ENCODE measurements at places on chromosomes 1 and 21.
A peak's percentile ranks its signal among the peaks of the same experiment; 100 is the strongest.

- DNase-seq: no peak
Observed at GRCh38 chr1:152108882-152109222, 6.4 kb downstream of the TCHH start.

GRCh38 chr1:63320022-63320721, 2.2 kb upstream of the FOXD3 start:
- DNase-seq: no peak

- no peak for DNase-seq
Observed at GRCh38 chr1:5002676-5003075, 348.3 kb downstream of the AJAP1 start.

DNA sequence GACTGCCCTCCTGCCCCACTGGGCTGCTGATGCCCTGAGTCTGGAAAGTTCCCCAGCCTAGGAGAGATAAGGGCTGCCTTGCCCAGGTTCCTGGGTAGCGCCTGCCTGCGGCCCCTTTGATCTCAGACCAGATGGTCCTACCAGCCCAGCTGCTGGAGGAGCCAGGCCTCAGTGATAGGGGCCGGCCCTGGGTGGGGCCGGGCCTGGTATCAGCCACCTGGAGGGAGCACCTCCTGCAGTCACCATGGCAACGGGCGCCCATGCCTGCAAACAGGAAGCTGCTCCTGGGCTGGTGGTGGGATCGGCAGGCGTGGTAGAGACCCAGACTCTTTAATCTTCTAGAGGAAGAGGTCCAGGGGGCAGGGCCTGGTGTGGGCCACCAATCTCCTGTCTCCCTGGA, 119.7 kb upstream of the WNT4 start:
- DNase-seq: no peak

GRCh38 chr21:43827015-43827611, 37.7 kb downstream of the RRP1 start:
- no peak for DNase-seq

DNA sequence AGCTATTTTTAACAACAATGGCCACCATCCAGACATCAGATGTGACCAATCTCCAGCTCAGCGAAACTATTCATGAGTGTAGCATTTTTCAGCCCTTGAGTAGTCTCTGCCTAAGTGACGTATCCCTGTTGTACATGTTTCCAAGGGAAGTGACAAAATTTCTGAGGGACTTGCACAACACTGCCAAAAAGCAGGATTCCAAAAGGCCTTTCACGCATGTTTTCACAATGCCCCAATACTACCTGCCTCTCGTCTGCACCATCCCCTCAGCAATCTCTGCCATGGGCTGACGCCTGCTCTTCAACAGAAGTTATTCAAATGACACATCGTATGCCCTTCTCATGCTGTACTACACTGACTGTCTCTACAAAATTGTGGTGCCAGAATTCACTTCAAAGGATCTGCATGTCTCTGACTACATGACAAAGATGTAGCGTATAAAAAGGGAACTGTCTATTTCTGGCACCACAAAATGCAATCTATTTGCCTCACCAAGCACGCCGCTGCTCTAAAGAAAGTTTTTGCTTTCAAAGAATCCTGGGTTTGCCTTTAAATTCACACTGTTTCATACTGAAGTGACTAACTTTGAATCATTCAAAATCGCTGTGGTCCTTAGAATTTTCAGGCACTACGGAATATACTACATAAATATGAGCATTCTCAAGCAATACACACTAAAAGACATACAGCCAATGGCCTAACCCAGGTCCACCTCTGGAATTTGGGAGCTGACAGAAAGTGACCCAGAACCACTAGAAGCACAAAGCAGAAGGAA, 32.9 kb downstream of the JAK1 start:
- DNase-seq: peak; percentile 46

DNA sequence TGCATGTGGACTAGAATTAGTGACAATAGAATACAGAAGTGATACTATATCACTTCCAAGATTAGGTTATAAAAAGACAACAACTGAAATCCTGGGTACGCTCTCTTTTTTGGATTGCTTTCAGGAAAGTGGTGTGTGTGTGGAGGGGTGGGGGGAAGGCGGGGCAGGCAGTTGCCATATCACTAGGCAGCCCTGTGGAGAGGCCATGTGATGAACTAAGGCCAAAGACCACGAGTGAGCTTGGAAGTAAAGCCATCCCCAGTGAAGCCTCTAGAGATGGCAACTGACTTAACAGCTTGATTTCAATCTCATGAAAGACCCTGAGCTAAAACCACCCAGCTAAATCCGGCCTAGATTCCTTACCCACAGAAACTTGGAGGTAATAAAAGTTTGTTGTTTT, 6.2 kb upstream of the ASPM start:
- DNase-seq: no peak

GRCh38 chr21:28751176-28751575, 241.5 kb downstream of the LTN1 start:
- DNase-seq: no peak

GRCh38 chr1:19044975-19045831, 88.7 kb upstream of the IFFO2 start:
- no peak for DNase-seq

- no peak for DNase-seq
Observed at GRCh38 chr1:24415910-24416665, 486 bp downstream of the NIPAL3 start.

- DNase-seq: no peak
Observed at GRCh38 chr1:180927841-180928240, 15.1 kb downstream of the KIAA1614 start.

DNA sequence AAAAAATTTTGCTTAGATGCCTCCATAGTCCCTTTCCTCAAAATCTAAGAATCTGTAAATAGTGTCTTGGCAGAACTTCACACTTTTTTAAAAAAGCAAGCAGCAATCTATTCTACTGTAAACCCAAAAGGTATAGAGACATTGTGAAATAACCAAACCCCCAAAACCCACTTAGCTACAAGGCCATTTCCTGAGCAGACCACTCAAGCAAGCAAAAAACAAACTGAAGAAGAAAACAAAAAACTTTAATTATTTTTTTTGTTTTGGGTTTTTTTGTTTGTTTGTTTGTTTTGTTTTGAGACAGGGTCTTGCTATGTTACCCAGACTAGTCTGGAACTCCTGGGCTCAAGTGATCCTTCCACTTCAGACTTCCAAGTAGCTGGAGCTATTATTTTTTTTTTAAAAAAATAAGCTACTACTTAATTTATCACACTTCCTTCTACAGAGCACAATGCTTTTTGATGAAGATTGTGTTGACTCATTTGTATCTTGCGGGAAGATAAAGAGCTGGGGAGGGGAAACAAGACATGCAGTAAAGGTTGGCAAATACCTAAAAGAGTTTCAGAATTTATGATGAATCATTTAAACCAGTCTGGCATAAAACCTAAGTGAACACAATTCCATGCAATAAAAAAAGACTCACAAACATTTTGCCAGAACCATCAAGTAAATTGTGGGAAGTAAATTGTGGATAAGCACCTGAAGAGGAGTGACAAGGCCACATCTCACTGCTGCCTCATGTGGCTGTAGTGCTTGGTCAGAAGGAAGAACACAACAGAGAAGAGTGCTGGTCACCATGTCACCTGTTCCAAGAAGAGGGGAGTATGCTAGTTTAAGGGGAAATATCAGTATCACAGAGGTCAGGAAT, 2.7 kb upstream of the PTPN22 start:
- no peak for DNase-seq

DNA sequence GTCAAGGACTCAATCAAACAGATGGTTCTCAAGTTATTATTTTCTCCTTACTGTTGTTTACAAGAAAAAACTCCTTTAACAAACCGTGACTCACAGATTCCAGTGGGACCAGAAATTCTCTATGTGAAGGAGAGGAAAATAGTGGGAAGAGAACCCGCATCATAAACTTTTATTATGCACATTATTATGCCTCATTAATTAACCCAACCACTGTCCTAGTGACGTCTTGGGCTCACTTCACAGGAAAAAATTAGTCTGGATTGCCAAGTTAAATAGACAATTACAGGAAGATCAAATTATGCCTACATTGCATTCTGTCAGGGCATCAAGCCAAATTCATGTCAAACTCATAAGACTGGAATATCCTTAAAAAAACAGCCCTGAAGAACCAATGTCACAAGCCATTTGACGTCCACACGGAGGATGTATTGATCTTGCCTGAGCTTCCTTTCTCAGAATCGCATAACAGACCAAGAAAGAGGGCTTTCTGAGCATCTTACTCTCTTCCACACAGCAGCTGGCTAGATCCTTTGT, 347.8 kb downstream of the DUSP10 start:
- DNase-seq: no peak

DNA sequence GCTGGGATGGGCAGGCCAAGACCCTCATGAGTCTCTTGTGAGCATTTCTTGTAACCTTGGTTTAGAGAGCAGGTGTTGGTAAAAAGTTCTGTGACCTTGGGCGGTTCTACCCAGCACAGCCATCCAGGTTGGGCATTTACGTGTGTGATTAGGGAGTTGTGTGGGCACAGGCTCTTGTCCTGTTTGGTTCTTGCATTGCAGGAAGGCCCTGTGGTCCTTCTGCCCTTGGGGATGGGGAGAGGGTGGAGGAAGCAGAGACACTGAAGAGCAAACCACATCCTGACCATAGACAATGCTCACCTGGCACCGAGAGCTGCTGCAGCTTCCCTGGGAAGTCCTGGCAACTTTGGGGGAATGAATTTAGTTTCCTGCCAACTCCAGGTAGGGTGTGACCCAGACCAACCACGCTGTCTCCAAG, 25.6 kb downstream of the RNF187 start:
- no peak for DNase-seq

GRCh38 chr1:164183854-164184635, 374.9 kb upstream of the PBX1 start:
- no peak for DNase-seq

DNA sequence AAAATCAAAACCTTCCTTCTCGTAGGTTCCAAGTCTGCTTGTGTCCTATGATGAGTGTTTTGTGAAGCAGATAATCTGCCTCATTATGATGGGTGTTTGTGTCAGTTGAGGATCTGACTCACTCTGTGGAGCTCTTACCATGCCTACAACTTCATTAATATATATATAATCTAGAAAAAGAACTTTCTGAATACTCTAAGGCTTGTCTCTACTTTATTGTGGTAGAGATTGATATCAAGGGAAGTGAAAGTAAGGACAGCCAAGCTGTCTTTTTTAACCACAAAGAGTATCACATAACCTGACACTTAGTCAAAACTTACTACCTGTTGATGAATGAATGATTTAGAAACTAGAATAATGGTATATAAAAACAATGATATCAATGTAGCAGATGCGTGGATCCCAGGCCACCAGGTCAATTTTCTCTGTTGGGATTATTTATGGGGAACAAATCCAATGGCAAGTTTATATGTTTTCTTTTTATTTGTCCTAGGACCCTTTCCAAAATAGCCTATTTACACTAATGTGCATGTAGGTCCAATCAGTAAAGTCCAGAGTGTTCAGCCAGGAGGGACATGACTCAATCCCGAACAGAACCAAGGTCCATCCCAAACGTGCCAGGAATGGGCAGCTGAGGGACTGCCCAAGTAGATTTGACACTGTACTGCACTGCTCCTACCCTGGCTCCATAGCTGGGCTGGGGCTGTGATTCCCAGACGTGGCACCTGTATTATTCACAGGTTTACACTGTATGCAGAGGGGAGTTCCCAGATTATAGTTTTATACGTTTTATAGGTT, 182.3 kb upstream of the GREM2 start:
- DNase-seq: no peak

GRCh38 chr1:18121072-18121820, 13.6 kb downstream of the IGSF21 start:
- no peak for DNase-seq

- no peak for DNase-seq
Observed at GRCh38 chr1:37761416-37762095, 3.4 kb downstream of the EPHA10 start.

DNA sequence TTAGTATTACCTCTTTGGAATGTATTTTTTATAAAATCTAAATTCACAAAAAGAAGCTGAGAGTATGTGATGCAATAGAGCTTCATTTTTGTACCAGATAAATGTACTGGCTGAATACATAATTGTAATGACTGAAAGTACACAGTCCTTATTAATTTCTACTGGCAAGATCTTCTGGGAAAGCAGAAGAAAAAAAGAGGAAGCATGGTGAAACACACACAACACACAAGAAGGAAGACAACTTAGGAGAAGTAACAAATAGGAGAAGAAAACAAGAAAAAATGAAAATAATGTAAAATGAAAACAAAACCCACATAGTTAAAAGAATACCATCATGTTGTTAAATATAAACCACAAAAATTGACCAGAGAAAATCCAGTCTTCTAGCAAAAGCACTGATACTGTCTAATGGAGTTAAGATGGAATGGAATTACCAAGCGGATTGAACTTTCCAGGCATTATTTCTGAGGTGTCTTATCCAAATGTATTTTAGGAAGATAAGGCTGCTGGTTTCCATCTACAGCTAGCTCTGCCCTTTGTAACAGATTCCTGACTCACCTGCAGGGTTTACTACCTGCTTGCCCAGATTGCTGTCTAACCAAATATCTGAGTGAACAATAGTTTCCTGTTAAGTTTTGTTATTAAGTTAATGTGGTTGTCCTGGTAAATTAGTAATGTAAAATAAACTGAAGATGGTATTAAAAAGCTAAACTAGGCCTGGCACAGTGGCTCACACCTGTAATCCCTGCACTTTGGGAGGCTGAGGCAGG, 4.5 kb upstream of the COP1 start:
- no peak for DNase-seq

- DNase-seq: no peak
Observed at GRCh38 chr1:115640384-115640783, 1.4 kb upstream of the VANGL1 start.

- DNase-seq: no peak
Observed at GRCh38 chr1:162388615-162389014, 7.1 kb downstream of the C1orf226 start.

- no peak for DNase-seq
Observed at GRCh38 chr21:34938089-34938764, 110.9 kb downstream of the RUNX1 start.

DNA sequence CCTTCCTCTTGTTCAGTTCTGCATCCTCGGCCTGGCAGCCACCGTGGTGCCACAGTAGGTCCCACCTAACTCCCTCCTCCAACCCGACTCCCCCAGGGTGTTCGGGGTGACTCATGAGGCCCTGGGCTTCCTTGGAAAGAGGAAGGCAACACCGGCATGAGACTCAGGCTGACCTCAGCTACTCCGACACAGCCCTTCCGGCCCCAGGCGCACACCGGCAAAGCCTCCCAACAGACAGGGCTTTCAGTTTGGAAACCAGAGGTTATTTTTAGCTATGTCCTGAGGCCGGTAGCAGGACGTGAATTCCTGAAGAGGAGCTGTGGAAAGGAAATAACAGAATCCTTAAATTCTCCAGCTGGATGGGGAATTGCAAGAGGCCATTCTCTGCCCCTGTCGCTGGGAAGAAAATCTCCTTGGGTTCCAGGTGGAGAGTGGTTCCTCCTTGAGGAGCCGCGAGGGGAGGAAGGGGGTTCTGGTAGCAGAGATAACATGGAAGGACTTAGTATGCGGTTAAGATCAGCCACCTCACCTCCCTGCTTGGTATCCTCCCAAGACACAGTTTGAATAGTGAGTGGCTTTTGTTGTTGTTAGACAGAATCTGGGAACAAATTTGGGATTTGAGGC, 24.4 kb downstream of the PLXNA2 start:
- DNase-seq: peak; percentile 38

DNA sequence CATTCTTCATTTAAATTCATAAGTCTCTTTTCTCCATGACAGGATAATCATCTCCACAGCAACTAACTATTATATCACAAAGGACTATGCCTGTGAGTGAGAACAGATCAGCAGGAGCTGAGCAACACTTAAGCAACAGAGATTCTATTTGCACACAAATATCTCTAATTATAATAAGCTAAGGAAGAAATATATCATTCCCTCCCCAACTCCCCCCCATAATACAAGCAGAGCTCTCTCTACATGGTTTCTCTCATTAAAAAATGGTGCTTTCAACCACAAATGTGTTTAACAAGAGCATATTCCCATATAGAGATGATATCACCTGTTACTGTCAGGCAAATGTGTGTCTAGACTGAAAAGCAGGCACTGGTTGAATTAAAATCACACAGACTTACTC, 34.5 kb upstream of the NIBAN1 start:
- DNase-seq: no peak
